B cell (primary cell): ENCODE measurements at places on chromosomes 11 and 22. TPM values are rescaled to one million over a fixed set of nuclear protein-coding genes. Genes with fewer than 3 reads are reported as not detected.

DNA sequence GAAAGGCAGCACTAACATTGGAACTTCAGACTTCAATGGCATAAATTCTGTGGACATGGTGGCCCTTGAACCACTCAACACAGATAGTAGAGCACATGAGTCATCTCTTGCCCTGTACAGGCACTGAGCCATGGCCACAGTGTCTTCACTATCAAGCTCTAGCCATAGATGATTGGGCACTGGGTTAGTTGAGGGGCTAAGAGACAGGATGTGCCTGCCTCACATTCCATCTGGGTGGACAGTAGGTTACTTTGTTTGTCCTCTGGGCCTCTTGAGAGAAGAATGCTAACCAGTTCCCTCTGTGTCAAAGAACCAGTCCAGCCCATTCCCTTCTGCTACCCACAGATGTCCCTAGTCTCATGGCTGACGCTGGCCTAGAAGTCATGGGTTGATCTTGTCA is 39.8 kb downstream of the OR6Q1 start:
- DNase-seq: no peak

DNA sequence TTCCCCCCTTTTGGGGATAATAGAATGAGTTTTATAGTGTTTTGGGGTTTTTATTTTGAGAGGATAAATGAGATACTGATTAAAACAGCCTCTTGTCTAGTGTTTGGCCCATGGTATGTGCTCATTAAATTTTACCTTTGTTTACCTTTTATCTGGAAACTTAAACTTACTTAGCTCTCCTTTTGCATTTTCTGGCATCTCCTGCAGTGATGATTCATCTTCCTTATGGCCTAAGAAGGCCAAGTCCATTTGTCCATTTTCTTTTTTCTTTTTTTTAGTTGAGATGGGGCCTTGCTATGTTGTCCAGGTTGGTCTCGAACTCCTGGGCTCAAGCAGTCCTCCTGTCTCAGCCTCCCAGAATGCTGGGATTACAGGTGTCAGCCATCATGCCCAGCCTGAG is 156.3 kb downstream of the COMMD9 start:
- no peak for DNase-seq

- no peak for DNase-seq
Observed at GRCh38 chr11:93519179-93519578, 24.0 kb downstream of the SMCO4 start.

GRCh38 chr11:86699040-86699791 is 26.8 kb upstream of the ME3 start:
- DNase-seq: no peak

DNA sequence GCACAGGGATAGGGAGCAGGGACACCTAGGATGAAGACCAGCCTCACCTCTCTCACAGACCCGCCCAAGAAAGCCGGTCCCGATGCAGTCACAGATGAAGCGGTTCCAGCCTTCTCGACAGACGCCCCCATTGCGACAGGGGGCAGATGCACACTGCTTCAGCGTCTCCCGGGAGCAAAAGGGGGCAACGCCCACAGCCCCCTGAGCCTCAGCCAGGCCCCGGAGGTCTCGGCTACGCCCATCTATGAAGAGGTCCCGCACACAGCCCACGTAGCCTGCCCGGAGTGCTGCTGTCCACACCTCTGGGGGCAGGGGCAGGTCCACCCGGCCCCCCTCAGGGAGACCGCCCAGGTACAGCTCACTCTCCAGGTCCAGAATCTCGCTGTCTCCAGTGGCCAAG is 62.3 kb downstream of the NRXN2 start:
- DNase-seq: no peak

Gene SCGB2A2
- not detected in 2 replicates for polyA plus RNA-seq

DNA sequence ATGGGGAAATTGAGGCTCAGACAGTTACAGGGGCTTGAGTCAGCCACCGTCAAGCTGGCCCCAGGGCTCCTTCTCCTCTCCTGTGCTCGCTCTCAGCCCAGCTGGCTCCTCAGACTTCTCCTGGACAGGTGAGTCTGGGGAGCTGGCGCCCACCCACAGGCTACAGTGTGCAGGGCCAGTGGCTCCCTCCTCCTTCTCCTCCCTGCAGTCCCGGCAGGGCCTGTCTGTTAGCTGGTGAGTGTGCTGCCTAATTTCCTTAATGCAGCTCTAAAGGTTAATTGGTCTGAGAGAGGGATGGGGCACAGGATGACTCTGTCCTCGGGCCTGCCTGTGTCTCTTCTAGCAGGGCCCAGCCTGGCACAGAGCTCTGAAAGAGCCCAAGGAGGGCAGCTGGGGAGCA is 31.7 kb downstream of the LMO1 start:
- no peak for DNase-seq

DNA sequence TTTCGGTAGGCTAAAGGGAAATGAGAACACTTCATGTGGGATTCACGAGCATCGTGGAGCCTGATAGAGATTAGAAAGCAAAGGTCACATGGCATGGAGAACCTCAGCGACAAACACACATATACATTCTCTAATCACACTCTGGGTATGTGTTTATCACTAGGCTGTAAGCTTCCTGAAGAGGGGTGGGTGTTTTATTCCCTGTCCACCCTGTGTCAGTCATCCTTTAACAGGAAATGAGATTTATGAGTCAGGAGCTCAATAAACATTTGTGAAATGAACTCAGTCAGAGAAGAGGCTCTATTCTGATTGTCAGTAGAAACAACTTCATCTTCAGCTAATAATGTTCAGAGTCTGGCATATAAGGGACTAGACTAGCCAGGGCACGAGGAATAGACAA is 71.7 kb upstream of the EIF3M start:
- DNase-seq: no peak

DNA sequence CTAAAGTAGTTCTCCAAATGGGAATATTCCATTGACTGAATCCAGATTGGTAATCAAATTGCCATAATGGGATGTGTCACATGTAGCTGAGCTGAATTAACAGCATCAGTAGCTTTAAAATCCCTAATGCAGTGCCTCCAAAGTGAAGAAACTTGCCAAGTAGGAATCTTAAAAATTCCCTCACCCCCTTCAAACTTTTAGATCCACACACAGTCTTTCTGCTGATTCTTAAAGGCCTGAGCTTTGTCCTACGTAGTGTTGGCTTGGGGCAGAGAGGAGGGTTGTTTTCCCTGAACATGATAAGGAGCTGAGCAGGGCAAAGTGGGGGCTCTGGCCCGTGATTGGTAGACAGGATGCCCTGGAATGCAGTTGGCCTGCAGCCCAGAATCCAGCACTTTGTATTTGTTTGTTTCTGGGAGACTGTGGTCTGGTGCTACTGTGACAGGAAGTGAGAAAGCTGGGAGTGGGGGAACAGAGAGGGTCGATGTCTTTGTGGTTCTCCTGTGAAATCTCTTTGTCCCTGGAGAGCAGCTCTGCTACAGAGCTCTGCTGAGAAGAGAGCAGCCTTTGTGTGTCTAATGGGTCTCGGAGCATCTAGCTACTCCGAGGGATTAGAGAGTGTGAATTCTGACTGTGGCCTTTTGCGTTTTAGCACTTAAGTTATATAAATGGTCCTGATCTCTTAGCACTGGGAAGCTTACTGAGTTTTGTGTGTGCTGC is 16.9 kb downstream of the CTNND1 start:
- DNase-seq: no peak

- no peak for DNase-seq
Observed at GRCh38 chr22:47376901-47377505, 614.6 kb downstream of the TBC1D22A start.

Gene OR4A16
- polyA plus RNA-seq: not detected in 2 replicates

DNA sequence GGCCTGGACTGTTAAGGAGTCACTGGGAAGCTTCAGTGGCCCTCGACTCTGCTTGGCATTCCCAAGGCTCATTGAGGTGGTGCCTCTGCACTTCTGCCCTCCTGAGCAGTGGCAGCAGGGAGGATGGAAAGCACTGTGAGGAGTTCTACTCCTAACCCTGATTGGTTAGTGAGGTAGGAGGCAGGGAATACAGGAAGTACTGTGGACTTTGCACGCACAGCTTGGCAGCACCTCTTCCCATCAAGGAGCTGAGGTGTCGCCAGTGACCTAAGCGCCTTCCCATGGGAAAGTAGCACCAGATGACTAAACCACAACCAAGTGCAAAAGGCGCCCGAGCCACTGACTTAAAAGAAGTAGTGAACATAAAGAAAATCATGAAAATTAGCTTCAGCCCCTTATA is 152.5 kb upstream of the CADM1 start:
- DNase-seq: no peak

- peak; percentile 62 for DNase-seq
Observed at GRCh38 chr22:39496131-39496838, 5.8 kb upstream of the MIEF1 start.

DNA sequence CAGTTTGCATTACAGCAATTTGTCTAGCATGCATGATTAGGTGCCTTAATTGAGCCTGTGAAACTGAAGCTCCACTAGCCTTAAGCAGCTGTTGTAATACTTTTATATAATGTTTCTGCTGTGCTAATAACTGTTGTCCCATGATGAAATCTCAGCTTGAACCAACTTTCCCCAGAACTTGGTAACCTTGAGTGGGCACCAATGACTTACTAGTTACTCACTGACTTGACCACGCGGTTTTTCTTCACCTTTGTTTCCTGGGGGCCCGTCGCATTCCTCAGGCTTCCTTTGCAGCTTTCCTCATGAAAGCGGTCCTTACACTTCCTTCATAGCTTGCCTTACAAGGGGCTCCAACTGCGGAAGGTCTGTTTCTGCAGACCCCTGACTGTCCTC is 11.2 kb upstream of the GLYATL1 start:
- no peak for DNase-seq

GRCh38 chr11:129699711-129700304 is 115.8 kb upstream of the TMEM45B start:
- no peak for DNase-seq
